ENCODE measurements at places on chromosomes 1 and 21. TPM values are rescaled to one million over a fixed set of nuclear protein-coding genes. Genes with fewer than 3 reads are reported as not detected.

DNA sequence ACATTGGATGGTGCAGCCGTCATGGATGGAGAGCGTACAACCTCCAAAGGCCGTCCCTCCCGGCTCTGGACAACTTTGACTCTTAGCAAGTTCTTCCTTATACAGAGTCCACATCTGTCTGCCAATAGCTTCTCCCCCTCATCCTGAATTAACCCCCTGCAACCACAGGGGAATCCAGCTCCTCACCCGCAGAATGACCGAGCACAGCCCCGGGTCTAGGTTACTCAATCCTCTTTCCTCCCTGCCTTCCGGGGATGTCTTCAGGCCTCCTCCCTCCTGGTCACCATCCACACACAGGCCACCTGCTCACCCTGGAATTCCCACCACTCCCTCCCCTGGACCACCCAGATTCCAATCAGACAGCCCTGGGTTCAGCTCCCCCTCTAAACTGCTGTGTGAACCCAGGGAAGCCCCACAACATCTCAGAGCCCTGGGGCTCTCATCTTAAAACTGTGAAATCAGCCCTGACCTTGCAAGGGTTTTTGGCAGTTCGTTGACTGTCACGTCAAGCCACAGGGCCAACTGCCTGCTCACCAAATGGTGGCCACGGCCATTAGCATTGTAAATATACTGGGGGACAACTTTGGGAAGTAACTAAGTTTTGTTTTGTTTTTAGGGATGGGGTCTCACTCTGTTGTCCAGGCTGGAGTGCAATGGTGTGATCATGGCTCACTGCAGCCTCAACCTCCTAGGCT is 54.2 kb downstream of the HSPG2 start:
- DNase-seq = peak; percentile 98
- peaks cover 19% of the 10 kb centered on the region for H3K4me1 ChIP-seq
- peaks cover 73% of the 10 kb centered on the region for H3K36me3 ChIP-seq
- no peak overlapping the region for H3K4me3 ChIP-seq
- H3K27ac ChIP-seq = peak overlapping the region; percentile 51

CACHD1 gene
- 12.1 TPM for total RNA-seq

RAB3B gene
- total RNA-seq = 0.61 TPM

GRCh38 chr21:26199456-26199855 is 28.9 kb upstream of the APP start:
- peaks cover 5% of the 10 kb centered on the region for H3K4me1 ChIP-seq
- no peaks in the 10 kb centered on the region for H3K36me3 ChIP-seq
- DNase-seq = no peak
- no peak overlapping the region for H3K27ac ChIP-seq
- no peaks in the 10 kb centered on the region for H3K27me3 ChIP-seq
- H3K4me3 ChIP-seq = no peak overlapping the region

DNA sequence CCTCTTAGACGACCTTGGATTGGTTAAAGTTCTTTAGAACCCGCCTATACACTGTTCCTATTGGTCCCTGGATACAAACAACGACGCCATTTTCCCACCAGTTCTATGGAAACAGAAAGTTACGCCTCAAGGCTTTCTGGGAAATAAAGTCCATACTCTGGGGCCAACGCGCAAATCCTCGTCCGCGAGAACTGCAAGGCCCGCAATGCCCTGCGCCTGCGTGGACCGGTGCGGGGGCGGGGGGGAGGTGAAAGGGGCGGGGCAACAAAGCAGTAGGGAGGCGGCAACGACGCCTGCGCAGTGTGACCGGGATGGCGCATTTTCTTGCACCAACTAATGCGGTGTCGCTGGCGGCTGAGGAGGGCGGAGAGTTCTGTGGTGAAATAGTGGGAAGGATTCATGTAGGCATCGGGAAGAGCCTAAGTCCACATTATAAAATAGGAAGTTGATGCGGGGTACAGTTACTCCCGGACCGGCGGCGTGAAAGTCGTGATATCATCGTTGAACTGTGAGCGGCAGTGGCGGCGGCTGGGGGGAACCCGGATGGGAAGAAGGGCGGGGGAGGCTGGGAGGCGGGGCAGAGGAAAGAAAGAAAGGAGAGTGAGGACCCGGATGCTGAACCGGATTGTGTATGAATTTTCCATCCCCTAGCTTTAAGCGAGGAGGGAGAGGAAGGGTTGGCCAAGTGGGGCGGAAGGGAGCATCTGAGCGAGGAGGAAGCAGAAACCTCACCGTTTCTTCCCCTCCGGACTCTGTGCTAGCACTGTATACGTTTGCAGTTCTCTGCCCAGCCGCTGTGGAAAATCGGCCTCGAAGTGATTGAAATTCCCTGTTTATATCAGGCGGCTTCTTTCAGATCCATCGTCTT is at the start of gene GGPS1:
GGPS1 (plus strand) TSS at position 300 of the 868 bp plus-strand sequence. CDS start 6,695 bp downstream, outside the sequence.
- H3K4me3 ChIP-seq = peak within 1 kb of the TSS; percentile 91
- peak; percentile 97 for DNase-seq
- H3K36me3 ChIP-seq = no peaks in the 10 kb centered on the region

DNA sequence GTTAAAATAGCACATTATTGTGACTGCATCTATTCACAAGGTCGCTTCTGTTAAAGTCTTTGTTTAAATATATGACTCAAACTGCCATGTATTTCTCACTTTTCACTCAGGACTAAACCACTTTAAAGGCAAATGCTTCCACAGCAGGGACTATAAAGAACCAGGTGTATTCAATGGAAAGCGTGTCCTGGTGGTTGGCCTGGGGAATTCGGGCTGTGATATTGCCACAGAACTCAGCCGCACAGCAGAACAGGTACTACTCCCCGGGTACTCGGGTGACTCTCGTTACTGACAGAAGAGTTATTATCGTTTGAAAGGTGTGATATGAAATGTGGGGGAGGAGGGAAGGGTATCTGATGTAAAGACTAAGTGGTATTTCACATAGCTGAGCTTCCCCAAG is 17.3 kb downstream of the FMO3 start:
- no peaks in the 10 kb centered on the region for H3K36me3 ChIP-seq
- no peak overlapping the region for H3K27ac ChIP-seq
- H3K27me3 ChIP-seq = no peaks in the 10 kb centered on the region

- no peaks in the 10 kb centered on the region for H3K36me3 ChIP-seq
- no peak for DNase-seq
- no peak overlapping the region for H3K27ac ChIP-seq
- H3K4me3 ChIP-seq = no peak overlapping the region
- H3K4me1 ChIP-seq = no peaks in the 10 kb centered on the region
- H3K27me3 ChIP-seq = no peaks in the 10 kb centered on the region
Measured at GRCh38 chr1:160855181-160855981, 7.3 kb downstream of the CD244 start.

CYYR1 gene
- total RNA-seq = 48.5 TPM

KCNT2 gene
- total RNA-seq = 2.7 TPM

DNA sequence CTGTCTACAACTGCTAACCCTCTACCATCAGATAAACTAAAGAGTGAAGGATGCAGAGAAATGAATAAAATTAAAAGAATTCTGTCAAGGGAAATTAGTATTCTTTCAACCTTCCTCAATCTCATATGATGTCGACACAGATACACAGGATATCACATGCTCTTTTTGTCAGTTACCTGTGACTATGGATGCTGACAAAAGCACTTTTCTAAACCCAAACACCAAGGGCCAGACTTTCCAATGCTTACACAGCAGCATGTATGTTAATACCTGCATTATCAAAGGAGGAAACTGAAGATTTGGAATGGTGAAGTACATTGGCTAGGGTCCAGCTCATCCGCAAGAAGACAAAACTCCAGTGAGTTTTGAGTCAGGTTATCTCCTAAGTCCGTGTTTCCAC is 294.0 kb downstream of the SMYD3 start:
- no peak for DNase-seq
- H3K36me3 ChIP-seq = no peaks in the 10 kb centered on the region
- H3K4me1 ChIP-seq = no peaks in the 10 kb centered on the region
- no peaks in the 10 kb centered on the region for H3K27me3 ChIP-seq

GRCh38 chr21:45408271-45408791 is 3.4 kb downstream of the COL18A1 start:
- no peak for DNase-seq
- H3K27ac ChIP-seq = no peak overlapping the region
- no peaks in the 10 kb centered on the region for H3K36me3 ChIP-seq
- H3K27me3 ChIP-seq = peaks cover 12% of the 10 kb centered on the region
- no peak overlapping the region for H3K4me3 ChIP-seq

SMCP gene
- not detected for total RNA-seq

GRCh38 chr21:19276665-19277064 is 873.1 kb upstream of the TMPRSS15 start:
- no peaks in the 10 kb centered on the region for H3K27me3 ChIP-seq
- no peak for DNase-seq
- no peak overlapping the region for H3K4me3 ChIP-seq
- no peak overlapping the region for H3K27ac ChIP-seq

NECTIN4 gene
- total RNA-seq = not detected

PRDM2 gene
- 28.4 TPM for total RNA-seq

C1QA gene
- 0.35 TPM for total RNA-seq

- H3K27me3 ChIP-seq = no peaks in the 10 kb centered on the region
- H3K27ac ChIP-seq = peak overlapping the region; percentile 76
- H3K36me3 ChIP-seq = peaks cover 19% of the 10 kb centered on the region
- peaks cover 25% of the 10 kb centered on the region for H3K4me1 ChIP-seq
- DNase-seq = no peak
Measured at GRCh38 chr1:154971341-154971998, 923 bp upstream of the SHC1 start.
